Vagina (tissue), 2 donors: ENCODE measurements at places on chromosomes 2 and 18.

DNA sequence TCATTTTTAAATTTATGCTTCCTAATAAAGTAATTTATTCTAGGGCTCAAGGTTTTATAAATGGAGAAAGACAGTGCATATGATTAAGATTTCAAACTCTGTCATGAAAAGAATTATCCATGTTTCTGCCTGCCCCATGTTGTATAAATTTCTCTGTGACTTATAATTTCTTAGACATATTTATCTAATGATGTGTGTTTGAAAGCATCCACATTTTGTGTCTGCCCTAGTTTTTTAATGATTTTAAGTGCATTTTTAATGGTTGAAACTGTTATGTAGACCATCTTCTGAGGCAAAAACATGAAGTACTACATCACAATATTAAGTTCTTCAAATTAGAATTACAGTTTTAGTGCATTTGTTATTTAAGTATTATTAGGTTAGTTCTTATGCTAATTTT lies 71.2 kb downstream of the PTPRM start:
- H3K27ac ChIP-seq = no peak overlapping the region
- DNase-seq = no peak
- no peak overlapping the region for H3K4me3 ChIP-seq
- H3K4me1 ChIP-seq = no peaks in the 10 kb centered on the region
- no peaks in the 10 kb centered on the region for H3K36me3 ChIP-seq
- H3K27me3 ChIP-seq = no peaks in the 10 kb centered on the region

- no peak overlapping the region for H3K4me3 ChIP-seq
- peaks cover 21% of the 10 kb centered on the region for H3K4me1 ChIP-seq
- no peaks in the 10 kb centered on the region for H3K27me3 ChIP-seq
- DNase-seq = no peak
- peak overlapping the region; percentile 5 for H3K27ac ChIP-seq
Measured at GRCh38 chr18:80200171-80200931, 47.0 kb downstream of the PARD6G start.

DNA sequence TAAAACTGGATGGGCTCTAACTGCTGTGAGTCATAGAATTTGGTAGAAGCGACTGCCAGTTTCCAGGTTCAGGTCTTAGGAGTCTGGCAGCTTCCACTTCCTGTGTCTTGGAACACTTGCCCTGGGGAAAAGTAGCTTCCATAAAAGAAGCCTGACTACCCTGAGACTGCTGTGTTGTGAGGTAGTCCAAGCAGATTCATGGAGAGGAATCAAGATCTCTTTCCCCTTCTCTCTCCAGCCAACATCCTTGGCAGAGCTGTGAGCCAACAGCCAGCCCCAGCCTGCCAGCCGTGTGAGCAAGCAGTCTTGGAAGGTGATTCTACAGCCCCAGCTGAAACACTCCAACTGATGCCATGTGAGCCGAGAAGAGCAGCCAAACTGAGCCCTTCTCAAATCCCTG lies 33.7 kb downstream of the SLC20A1 start:
- H3K27ac ChIP-seq = no peak overlapping the region
- H3K4me1 ChIP-seq = no peaks in the 10 kb centered on the region
- H3K4me3 ChIP-seq = no peak overlapping the region

DNA sequence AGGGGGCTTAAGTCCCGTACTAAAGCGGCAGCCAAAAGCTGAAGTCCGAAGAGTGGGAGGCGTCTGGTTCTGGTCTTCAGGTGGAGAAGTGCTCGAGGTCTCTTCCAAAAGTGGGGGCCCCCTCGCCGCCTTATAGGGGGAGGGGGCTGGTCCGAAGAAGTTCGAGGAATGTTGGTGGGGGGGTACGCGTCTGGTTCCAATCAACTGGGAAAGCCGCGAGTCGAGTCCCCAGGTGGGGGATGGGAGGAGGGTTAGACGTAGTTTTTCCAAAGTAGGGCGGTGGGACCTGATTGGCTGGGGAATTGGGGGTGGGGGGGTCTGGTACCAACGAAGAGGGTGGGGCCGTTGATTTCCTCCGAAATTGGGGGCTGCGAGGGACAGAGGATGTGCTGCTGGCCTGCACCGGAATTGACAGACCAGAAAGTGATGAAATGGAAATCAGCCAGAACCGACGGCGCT lies 594 bp downstream of the ITM2C start:
- no peak for DNase-seq
- peaks cover 61% of the 10 kb centered on the region for H3K4me1 ChIP-seq
- H3K27me3 ChIP-seq = no peaks in the 10 kb centered on the region
- H3K4me3 ChIP-seq = peak overlapping the region; percentile 84
- H3K27ac ChIP-seq = peak overlapping the region; percentile 67

DNA sequence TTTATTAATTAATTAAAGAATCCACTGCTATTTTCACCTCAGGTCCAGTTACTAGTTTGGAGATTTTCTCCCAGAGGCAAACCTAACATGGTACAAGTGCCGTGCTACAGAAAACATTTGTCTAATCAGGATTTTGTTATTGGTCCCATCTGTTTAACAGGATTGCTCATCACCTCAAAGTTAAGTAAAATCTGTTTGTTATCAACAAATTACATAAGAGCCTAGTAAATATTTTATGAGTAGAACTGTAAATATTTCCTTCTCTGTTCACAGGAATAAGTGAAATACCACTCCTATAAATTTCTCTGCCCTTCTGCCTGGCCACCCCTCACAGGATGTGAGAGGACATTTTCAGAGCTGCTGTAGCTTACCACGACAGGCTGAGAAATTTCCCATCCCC lies 200.2 kb downstream of the RAD51AP2 start:
- no peaks in the 10 kb centered on the region for H3K36me3 ChIP-seq
- H3K4me3 ChIP-seq = no peak overlapping the region
- no peaks in the 10 kb centered on the region for H3K27me3 ChIP-seq
- DNase-seq = no peak

DNA sequence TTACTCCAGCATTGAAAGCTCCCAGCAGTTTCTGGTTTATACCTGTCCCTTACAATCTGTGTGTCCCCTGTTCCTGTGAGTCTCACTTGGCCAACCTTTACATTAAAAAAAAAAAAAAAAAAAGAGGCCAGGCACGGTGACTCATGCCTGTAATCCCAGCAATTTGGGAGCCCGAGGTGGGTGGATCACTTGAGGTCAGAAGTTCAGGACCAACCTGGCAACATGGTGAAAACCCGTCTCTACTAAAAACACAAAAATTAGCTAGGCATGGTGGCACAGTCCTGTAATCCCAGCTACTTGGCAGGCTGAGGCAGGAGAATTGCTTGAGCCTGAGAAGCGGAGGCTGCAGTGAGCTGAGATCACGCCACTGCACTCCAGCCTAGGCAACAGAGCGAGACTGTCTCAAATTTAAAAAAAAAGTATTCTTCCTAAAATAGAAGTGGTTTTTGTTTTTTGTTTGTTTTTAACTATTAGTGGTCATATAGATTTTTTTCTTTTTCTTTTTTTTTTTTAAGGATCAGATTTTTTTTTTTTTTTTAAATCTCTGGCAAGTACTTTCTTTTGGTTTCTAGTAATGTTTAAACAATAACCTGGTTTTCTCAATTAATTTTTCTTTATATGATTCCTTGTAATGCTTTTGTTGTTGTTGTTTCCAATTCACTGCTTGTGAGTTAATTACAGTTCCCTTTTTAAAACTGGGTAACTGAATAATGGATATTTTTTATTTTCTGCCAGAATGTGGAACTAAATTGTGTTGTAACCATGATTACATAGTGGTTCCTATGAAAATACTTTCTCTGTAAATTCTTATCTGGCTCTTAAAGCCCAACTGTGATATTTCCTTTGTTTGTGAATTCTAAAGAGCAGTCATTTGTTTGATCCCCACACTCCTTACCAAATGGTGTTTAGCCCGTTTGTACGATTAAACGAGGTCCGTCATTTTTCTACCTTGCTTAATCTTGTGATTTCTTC lies 116.8 kb downstream of the CTAGE1 start:
- H3K27me3 ChIP-seq = no peaks in the 10 kb centered on the region
- no peak overlapping the region for H3K4me3 ChIP-seq
- no peak overlapping the region for H3K27ac ChIP-seq
- DNase-seq = no peak
- H3K36me3 ChIP-seq = no peaks in the 10 kb centered on the region

GRCh38 chr18:54351186-54351585 lies 6.5 kb downstream of the STARD6 start:
- H3K4me3 ChIP-seq = no peak overlapping the region
- H3K4me1 ChIP-seq = no peaks in the 10 kb centered on the region
- H3K36me3 ChIP-seq = no peaks in the 10 kb centered on the region
- H3K27me3 ChIP-seq = no peaks in the 10 kb centered on the region
- DNase-seq = no peak

- no peaks in the 10 kb centered on the region for H3K27me3 ChIP-seq
- no peak overlapping the region for H3K4me3 ChIP-seq
- H3K36me3 ChIP-seq = no peaks in the 10 kb centered on the region
- H3K4me1 ChIP-seq = no peaks in the 10 kb centered on the region
Measured at GRCh38 chr2:16932826-16933225, 267.2 kb upstream of the CYRIA start.

- no peak overlapping the region for H3K4me3 ChIP-seq
- no peak for DNase-seq
- peaks cover 12% of the 10 kb centered on the region for H3K4me1 ChIP-seq
- no peaks in the 10 kb centered on the region for H3K36me3 ChIP-seq
- peak overlapping the region; percentile 60 for H3K27ac ChIP-seq
- H3K27me3 ChIP-seq = no peaks in the 10 kb centered on the region
Measured at GRCh38 chr18:8685141-8685913, 20.0 kb upstream of the MTCL1 start.

- no peaks in the 10 kb centered on the region for H3K36me3 ChIP-seq
- H3K4me3 ChIP-seq = no peak overlapping the region
- H3K27me3 ChIP-seq = no peaks in the 10 kb centered on the region
Measured at GRCh38 chr2:189327879-189328847, 113.1 kb upstream of the WDR75 start.

DNA sequence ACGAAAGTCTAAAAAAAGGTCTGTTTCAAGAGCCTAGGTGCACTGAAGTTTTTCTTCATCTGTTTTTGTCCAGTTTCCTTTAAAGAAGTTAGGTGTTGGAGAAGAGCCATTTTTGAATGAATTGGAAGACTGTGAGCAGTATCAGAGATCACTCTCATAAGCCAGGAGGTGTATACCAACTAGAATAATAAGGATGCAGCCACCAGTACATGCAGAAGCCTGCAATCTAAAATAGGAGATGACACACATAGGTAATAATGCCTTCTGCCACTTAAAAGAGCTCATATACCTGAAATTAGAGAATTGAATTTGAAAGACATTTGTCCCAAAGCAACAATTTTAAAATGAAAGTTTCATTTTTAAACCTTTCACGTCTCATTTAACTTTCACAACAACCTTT lies 81.7 kb downstream of the RBMS1 start:
- no peaks in the 10 kb centered on the region for H3K36me3 ChIP-seq
- H3K4me1 ChIP-seq = peaks cover 33% of the 10 kb centered on the region
- no peak overlapping the region for H3K4me3 ChIP-seq
- no peak for DNase-seq
- H3K27me3 ChIP-seq = no peaks in the 10 kb centered on the region
